ENCODE measurements at places on chromosomes 5 and 9.

GRCh38 chr5:97141031-97141430, 1.4 kb downstream of the LIX1 start:
- DNase-seq: no peak

GRCh38 chr5:102753889-102754766, 977 bp upstream of the PAM start:
- no peak for DNase-seq

GRCh38 chr5:150397782-150398721, 14.7 kb downstream of the CD74 start:
- no peak for DNase-seq

DNA sequence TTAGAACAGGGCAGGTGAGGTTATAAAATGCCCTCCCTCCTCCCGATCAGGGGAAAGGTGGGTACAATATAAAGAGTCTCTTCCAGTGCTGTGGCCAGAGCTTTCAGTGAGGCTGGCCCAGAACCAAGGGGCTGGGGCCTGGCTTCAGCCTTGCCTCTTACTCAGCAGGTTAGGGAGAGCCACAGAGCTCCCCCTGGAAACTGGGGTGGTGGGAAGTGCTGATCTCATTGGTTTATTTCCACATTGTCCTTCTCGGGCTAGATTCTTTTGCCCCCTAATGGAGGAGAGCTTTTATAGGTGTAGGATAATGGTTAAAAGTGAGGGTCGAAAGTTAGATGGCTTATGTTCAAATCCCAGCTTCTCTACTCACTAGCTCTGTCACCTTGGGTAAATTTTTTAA, 186.7 kb upstream of the TBC1D2 start:
- DNase-seq: no peak

GRCh38 chr9:114538241-114538640, 33.0 kb upstream of the WHRN start:
- no peak for DNase-seq

DNA sequence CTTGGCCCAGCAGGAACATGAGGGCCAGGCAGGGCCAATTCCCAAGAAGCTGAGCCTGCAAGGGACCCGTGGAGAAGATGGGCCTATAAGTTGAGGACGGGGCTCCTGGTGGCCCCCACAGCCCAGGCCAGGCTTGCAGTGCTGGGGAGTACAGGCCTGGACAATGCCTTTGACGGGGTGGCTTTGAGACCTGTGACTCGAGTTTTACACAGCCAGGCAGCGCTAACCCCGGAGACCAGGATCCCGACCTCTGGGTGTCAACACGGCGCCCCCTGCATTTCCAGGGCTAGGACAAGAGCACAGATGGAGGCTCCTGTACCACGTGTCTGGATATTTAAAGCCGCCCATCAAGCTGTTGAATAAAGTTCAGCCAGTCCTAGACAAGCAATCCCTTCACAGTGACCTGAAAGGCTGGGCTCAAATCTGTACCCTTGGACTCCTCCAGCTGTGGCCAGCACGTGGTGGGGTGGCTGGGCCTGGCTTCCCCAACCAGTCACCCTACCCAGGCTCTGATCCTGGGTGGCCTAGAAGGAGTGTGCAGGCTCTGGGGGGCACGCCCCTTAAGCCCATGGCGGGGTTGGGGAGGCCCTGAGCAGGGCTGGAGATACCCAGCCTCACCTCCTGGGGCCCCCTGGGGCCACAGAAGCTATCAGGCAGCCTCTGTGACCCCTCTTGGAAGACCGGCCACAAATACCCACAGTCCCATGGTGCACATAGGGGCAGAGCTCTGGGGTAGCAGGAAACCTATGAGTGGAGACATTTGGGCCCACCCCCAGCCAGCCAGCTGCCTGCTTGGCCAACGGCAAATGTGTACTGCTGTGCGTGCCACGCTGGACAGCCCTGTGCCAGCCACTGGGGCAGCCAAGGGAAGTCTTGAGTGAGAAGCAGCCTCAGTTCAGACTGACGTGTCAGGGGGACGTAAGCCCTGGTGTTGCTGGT, 88.7 kb downstream of the NTNG2 start:
- DNase-seq: no peak

- no peak for DNase-seq
Observed at GRCh38 chr9:26779062-26779461, 113.5 kb downstream of the CAAP1 start.

GRCh38 chr5:27377626-27378025, 339.2 kb upstream of the CDH9 start:
- no peak for DNase-seq

GRCh38 chr5:113103330-113103729, 126.7 kb downstream of the DCP2 start:
- no peak for DNase-seq

DNA sequence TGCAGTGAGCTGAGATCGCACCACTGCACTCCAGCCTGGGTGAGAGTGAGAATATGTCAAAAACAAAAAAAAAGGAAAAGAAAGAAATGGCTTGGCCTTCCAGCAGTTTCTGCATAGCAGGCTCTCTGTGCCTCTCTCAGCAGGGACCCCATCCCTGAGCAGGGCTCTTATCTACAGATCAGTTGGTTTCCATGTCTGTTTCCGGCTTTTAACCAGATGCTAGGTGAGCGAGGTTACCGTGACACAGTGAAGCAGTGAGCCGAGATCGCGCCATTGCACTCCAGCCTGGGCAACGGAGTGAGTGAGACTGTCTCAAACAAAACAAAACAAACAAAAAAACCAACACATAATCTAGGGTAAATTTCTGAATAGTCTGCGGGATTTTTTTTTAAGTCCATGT, 51.4 kb downstream of the COL5A1 start:
- no peak for DNase-seq

Measured in NCI-H187 treated with DMSO at 0.1 percent for 48 hours (cell line).